ENCODE measurements at places on chromosomes 4 and X.

DNA sequence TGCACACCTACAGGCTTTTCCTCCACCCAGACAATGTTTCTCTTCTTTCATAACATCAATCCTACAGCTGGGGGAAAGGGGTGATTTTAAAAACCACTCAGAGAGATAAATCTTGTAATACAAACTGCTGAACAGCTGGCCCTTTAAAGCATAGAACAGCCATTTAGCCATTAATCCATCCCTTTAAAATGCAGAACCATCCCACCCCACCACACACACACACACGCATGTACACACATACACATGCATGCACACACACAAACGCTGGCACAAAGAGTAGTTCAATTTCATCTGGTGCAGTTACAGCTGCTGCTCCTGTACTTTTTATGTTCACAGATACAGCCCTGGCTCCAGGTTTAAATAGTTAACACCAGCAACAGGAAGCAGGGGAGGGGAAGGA, 426.1 kb downstream of the MID1IP1 start:
- no peak for DNase-seq

DNA sequence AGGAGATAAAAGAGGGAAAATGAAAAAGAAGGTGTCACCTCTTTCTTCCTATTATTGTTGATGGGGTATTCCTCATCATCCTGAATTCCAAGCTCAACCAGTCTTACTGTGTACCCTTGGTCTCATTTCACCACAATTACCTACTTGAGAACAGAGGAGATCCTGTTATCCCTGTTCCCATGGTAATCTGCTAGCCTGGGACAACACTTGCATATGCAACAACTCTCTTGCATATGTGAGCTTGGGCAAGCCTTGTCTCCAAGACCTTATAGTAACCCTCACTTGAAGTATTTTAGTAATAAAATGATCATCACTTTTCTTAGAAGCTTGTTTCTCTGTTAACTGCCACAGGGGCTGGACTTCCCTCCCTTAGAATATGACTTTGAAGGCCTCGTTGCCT, 253.7 kb downstream of the NAP1L3 start:
- no peak for DNase-seq

GRCh38 chr4:159508917-159509500, 406.1 kb downstream of the RAPGEF2 start:
- DNase-seq, result no peak

- DNase-seq, result no peak
Observed at GRCh38 chr4:82889287-82889686, 1.7 kb downstream of the SEC31A start.

- DNase-seq, result no peak
Observed at GRCh38 chr4:163611182-163611581, 116.7 kb downstream of the TMA16 start.

DNA sequence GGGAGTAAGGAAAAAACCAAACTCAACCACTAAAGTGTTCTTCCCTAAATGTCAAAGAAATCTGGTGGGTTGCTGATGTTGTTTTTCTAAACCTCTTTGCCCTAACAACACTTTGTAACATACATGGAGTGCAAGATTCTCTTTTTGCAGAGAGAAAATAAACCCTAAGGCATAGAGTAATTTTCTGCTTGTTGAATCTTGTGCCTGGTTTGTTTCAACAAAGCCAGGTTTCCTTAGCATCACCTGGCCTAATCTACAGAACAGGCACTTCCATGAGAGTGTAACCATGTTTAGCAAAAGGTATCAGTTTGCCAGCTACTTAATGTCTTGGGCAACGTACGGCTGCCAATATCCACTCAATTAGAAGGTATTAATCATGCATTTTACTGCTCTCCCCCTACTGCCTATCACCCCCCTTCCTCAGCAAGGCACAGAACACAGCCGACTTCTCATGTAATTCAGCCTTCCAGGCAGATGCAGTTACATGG, 219.2 kb downstream of the MAML3 start:
- no peak for DNase-seq

DNA sequence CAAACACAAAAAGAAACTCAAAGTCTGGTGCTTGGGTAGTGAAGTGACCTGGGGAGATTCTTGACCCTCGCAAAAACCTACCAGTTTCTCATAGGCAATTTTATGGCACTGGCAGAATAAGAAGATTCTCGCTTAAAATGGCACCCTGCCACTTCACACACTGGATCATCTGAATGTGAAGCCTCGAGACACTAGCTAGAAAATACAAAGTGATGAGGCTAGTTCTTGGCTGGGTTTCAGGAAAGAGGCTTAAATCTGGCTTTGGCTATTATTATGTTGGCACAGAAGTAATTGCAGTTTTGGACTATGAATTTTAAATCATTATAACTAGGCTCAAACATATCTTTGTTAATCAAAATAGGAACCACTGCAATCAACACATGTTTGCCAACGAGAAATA, 634.7 kb upstream of the BOD1L1 start:
- no peak for DNase-seq

DNA sequence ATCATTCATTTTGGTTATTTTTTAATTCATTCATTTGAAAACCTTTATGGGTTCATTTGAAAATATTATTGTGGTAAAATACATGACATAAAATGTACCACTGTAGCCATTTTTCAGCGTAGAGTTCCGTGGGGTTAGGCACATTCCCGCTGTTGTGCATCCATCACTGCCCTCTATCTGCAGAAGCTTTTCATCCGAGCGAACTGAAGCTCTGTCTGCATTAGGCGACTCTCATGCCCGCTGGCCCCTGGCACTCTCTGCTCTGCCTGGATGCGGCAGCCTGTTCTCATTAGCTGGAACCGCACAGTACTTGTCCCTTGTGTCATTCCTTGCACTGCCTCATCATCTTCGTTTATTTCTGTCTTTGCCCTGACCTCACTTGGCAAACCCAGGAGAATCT, 17.5 kb downstream of the CFAP99 start:
- DNase-seq, result no peak

- no peak for DNase-seq
Observed at GRCh38 chr4:6840062-6840976, 57.8 kb downstream of the KIAA0232 start.

DNA sequence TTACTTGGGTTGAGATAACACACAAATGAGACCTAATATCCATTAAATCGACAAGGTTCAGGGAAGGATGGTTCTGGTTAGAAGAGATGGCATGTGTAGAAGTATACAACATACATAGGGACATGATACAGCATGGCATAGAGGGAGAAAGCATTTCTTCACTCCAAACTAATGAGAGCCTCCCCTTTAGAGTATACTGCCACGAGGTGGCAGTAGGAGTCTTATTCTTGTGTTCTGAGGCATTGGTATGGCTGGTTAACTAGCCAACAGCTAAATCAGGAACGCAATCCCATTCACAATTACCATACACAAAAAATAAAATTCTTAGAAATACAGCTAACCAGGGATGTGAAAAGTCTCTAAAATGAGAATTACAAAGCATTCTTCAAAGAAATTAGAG, 29.1 kb upstream of the TRO start:
- peak; percentile 35 for DNase-seq

DNA sequence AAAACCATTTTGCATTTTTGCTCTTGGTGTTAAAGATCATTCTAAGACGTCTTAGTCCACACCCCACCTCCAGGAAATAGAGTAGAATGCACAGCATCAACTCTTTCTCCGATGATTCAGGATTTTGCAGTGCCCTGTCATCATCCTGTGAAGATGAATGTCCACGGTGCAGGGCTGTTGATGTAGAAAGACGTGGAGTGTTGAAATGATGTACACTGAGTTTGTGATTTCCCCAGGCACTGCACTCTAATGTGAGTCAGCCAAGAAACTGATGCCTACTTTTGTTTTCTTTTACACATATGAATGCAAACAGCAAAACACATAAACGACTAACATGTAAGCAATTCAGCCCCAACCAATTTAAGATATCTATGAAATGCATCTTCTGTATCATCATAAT, 10.5 kb downstream of the LGI2 start:
- DNase-seq, result no peak

DNA sequence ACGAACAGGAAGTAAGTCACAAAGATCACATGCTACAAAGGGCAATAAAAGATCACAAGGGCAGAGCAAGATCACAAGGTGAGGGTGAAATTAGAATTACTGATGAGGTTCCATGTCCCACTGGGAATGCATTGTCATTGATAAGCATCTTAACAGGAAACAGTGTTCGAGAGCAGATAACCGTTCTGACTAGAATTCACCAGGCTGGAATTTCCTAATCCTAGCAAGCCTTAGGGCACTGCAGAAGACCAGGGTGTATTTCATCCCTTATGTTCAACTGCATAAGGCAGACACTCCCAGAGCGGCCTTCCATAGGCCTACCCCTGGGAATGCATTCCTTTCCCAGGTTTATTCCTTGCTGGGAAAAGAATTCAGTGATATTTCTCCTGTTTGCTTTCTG, 980.6 kb upstream of the LCORL start:
- no peak for DNase-seq

GRCh38 chr4:88937081-88937480, 119.9 kb downstream of the FAM13A start:
- DNase-seq, result no peak

GRCh38 chr4:100391863-100392262, 126.0 kb downstream of the EMCN start:
- DNase-seq, result no peak

DNA sequence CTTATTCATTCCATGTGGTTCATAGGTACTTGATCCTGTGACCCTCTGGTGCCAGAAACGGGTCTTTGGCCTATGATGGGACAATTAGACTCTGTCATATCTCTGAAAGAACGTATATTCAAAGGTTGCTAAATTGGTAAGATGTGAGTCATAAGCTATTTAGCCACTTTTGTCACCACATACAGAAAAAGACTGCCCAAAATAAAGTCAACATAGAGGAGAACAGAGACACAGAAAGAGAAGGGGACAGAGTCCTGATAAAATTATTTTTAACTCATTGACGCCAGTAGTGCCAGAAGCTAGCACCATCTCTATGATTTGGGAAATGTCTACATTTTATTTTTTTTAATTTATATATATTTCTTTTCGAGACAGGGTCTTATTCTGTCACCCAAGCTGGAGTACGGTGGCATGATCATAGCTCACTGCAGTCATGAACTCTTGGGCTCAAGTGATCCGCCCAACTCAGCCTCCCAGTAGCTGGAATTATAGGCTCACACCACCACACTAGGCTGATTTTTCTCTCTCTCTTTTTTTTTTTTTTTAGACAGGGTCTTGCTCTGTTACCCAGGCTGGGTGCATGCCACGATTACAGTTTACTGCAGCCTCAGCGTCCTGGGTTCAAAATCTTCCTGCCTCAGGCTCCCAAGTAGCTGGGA, 92.1 kb upstream of the COX18 start:
- no peak for DNase-seq

GRCh38 chrX:66051980-66052379, 12.1 kb upstream of the VSIG4 start:
- DNase-seq, result no peak

DNA sequence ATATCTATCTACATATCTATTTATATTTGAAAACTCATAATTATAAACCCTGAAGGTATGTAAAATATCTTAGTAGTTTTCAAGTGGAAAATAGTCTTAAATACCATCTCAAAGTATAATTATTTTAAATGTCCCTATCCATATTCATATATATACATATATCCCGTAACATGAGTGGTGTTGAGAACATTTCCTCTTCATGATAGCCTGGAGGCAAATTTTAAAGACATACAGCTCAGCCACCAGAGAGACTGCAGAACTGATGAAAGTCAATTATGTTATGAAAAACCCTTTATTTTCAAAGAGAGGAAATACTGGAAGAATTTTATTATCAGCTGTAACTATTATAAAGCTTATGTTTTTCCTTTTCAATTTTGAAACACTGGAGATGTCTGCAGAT, 1806.7 kb upstream of the PCDH7 start:
- DNase-seq, result no peak

GRCh38 chrX:38103857-38104812, 97.8 kb downstream of the SYTL5 start:
- no peak for DNase-seq

DNA sequence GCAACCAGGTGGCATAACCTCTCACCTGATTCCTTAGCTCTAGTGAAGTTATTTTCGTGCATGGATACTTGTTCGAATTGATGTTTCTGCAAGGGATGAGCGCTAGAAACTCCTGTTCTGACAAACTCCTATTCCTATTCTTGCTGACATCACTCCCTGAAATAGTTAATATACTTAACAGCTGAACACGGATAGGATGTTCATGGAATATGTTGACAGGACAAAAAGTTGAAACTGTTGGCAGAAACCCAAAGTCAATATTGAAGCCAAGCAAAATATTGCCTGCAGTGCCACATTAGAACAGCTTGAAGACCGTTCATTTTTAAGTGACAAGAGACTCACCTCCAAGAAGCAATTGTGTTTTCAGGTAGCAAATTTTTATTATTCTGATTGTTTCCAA, at the start of gene KLKB1:
KLKB1 (plus strand) TSS at position 287 of the 400 bp plus-strand sequence. CDS start 689 bp downstream, outside the sequence.
- no peak for DNase-seq

DNA sequence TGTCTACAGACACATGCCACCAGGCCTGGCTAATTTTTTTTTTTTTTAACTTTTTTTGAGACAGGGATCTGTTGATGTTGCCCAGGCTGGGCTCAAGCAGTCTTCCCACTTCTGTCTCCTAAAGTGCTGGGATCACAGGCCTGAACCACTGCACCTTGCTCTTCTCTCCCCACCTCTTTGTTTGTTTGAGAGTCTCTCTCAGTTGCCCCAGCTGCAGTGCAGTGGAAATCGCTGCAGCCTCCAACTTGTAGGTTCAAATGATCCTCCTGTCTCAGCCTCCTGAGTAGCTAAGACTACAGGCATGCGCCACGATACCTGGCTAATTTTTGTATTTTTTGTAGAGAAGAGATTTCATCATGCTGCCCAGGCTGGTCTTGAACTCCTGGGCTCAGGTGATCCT, 115.6 kb downstream of the LARP7 start:
- DNase-seq, result no peak

DNA sequence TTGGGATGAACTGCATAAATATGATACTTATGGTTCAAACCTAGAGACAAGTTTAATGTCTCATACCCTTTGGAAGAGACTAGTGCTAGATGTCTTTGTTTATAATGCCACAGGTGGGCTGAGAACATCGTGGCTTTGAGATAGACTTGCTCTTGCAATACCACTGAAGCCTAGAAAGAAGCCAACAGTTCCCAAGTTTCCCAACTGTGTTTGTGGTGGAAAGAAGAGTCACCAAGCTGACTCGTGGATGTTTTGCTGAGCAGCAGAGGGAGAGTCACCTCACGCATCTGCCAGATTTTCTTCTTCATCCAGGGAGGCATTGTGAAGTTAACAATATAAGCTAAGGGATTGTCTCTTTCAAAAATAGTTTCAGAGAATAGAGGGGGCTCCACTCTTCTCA, 1076.2 kb downstream of the C4orf33 start:
- no peak for DNase-seq

Measured in activated CD8-positive, alpha-beta memory T cell treated with anti-CD3 and anti-CD28 coated beads, Interleukin-2, amount 50 U/mL, for 4 hours (primary cell).